ENCODE measurements at places on chromosomes 7 and 10.

DNA sequence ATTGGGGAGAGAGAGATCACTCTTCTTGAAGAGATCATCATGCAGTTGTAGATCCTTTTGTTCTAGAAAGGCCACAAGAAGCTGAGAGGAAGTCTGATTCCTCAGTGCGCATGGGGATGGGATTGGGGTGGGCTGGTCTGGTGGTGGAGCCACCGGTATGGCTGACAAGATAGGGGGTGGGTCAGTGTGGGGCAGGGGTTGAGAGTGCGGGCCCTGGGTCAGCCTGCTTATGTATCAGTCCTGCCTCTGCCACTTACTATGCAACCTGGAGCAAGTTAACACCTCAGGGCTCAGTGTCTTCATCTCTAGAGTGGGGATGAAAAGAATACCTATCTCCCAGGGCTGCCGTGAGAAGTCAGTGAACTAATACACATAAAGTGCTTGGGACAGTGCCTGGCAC lies 8.0 kb downstream of the SMARCD3 start:
- DNase-seq, result no peak

DNA sequence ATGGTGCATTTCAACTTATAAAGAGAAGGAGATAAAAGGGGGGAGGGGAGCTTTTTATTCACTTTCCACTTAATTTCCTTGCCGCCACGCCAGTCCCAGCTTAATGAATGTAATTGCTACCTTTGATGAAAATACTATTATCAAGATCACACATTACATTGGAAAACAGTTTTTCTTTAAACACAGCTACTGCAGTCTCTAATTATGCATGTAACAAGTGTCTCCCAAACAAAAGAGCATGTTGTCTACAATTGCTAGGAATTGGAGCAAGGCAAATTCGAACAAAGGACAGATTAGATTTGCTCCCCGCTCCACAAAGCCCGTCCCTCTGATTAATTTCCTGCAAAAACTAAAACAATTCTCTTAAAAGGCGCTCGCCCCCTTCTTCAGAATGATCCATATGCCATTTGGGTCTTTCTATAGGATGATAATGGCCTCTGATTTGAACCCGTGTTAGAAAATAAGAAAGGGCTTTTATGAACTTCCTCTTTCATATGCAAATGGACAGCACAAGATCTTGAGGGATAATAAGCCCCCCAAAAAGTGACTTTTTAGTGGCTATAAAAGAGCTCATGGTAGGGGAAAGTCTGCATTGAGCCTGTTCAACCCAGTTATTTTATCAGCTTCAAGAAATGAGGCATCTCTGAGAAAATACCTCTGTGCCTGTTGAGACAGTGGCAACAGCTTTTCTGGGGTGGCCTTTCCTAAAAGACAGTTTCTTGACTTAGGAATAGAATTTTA lies 60.6 kb downstream of the ACADSB start:
- DNase-seq, result no peak

DNA sequence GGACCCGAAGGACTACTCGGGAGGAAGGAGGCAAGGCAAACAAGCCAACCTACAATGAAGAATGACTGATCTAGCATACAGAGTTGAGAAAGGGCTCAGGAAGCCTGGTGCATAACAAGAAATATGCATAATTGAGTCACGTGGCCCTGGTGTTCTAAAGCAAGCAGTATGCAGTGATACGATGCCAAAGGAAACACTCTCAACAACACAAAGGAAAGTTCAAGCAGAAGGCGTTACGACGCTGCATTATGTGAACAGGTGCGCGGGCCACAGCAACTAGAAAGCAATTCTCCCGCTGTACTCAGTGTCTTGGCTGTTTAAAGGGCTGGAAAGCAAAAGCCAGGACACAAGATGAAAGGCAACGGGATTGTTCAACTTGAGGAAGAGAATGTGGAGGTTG lies 100.8 kb downstream of the PRTFDC1 start:
- no peak for DNase-seq

DNA sequence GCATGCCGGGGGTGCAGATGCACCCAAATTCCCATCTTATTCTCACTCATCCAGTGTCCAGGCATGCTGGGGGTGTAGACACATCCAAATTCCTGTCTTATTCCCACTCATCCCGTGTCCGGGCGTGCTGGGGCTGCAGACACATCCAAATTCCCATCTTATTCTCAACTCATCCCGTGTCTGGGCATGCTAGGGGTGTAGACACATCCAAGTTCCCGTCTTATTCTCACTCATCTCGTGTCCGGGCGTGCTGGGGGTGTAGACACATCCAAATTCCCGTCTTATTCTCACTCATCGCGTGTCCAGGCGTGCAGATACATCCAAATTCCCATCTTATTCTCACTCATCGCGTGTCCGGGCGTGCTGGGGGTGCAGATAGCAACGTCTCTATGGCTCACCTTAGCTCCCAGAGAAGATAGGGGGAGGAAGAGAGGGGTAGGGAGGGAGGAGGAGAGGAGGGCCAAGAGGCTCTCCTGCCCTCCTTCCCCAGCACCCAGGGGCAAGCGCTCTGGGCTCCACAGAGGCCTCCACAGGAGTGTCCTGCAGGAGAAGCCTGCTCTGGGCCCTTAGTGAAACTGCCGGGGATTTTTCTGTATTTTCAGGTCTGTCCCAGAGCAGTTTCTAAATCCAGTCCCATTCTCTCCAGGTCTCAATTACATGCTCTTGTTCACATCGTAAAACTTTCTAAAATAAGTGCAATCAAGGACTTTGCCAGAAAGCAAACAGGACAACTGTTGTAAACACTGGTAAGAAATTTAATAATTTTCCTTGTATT lies 210.8 kb downstream of the DIP2C start:
- no peak for DNase-seq
